A549 treated with CORT108297 at 1 μM for 4 hours (cell line): ENCODE measurements at places on chromosomes 7 and 10. TPM values are rescaled to one million over a fixed set of nuclear protein-coding genes. Genes with fewer than 3 reads are reported as not detected.

The SEMA4G gene
- total RNA-seq: 8.0 to 10.4 TPM (median 9.7 TPM) in 5 replicates

The MRLN gene
- total RNA-seq: not detected in 5 replicates

The STRIP2 gene
- 6.7 to 8.4 TPM (median 7.1 TPM) in 5 replicates for total RNA-seq

The NOBOX gene
- total RNA-seq: not detected in 5 replicates

The ATOH7 gene
- 0.12 to 0.34 TPM (median 0.28 TPM) in 5 replicates for total RNA-seq
